ENCODE measurements at places on chromosomes 16 and 17.

DNA sequence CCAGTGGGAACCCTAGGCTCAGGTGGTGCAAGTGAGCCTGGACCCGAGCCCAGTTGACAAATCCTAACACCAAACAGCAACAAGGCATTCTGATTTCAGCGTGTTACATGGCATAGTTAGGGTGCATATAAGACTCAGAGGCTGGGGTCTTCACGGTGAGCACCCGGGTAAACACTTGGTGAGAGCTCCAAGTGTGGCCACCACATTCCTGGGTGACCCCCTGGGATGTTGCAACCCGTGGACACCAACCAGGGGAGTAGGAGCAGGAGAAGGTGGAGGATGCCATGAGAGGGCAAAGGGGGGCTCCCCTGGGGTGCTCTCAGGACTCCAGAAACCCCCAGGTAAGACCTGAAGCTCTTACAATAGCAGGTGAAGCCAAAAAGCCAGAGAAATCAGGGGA, 69.9 kb upstream of the CDH5 start:
- DNase-seq, result no peak

GRCh38 chr16:48790151-48790550, 180.2 kb upstream of the N4BP1 start:
- DNase-seq, result no peak

- peak; percentile 93 for DNase-seq
Measured at GRCh38 chr16:55480228-55480655, 1.2 kb downstream of the MMP2 start.

DNA sequence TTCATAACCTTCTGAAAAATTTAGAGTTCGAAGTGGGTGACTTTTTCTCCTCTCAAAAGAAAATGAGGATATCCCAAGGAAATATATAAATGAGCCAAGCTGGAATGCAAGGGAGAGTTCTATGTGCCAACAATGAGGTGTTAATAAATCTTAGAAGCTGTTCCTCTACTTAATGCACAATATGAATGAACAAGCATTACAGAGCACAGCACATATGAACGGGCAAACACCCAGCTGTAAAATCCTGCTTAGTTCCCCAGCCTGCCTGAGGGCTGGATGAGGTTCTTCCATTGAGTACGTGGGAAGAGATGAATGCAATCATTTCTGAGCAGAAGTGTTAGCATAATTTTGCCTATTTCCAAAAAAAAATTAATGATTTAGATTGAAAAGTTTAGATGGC, 58.1 kb downstream of the WDR59 start:
- DNase-seq, result no peak

DNA sequence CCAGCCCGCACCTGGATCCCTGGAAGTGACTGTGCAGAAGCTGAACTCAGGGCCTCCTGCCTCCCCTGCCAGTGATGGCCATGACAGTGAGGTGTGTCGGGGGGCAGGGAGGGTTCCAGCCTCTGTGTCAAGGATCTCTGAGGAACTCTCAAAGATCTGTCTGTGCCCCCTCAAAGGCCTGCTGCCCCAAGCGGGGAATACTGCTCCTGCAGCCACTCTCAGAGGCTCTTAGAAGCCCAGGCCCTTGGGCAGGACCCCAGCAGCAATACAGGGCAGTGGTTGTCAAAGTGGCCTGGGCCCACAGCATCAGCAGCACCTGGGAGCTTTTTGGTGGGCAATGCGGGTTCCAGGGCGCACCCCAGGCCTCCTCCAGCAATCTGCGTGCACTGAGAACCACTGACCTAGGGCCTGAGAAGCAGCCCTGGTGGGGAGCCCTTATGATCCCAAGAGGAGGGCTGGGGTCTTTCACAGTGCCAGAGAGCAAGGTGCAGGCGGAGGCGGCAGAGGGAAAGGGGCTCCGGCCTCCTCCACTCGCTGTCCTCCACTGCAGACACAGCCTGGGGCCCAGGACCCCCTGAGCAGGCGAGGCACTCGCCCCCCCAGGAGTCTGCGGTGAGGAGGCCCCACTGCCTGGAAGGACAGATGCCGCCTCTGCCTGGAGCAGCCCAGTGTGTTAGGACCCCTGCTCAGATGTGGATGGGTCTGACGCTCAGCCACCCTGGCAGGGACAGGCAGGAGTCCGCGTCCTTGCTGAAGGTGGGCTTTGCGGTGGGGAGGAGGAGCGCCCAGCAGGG, 42.1 kb downstream of the ENGASE start:
- DNase-seq, result no peak

DNA sequence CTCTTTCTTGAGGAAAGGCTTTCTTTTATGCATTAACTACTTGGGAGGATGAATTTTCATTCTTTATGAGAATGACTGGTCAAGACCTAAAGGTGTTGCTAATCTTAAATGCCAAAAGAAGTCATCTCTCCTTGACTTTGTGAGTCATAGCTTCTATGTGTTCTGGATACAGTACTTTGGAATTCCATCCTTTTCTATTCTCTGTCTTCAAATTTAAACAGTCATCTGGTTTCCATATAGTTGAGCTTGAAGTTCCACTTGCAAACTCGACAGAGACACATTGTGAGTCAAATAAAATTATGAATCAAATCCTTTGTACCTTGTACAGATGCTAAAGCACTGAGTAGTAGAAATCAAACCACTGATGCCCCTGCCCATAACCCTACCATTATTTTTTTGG, 271.9 kb upstream of the PMFBP1 start:
- DNase-seq, result no peak

DNA sequence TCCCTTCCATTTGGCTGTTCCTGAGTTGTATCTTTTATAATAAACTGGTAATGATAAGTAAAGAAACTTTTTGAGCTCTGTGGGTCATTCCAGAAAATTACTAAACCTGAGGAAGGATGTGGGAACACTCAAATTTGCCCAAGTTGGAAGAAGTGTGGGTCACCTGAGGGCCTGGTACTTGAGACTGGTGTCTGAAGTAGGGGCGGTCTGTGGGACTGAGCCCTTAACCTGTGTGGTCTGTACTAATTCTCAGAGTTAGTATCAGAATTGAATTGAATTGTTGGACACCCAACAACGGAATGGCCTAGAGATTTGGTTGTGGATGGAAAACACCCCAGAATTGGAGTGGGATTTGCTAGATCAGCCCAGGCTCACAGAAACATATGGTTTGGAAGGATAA, 43.1 kb downstream of the IKZF3 start:
- DNase-seq, result no peak

DNA sequence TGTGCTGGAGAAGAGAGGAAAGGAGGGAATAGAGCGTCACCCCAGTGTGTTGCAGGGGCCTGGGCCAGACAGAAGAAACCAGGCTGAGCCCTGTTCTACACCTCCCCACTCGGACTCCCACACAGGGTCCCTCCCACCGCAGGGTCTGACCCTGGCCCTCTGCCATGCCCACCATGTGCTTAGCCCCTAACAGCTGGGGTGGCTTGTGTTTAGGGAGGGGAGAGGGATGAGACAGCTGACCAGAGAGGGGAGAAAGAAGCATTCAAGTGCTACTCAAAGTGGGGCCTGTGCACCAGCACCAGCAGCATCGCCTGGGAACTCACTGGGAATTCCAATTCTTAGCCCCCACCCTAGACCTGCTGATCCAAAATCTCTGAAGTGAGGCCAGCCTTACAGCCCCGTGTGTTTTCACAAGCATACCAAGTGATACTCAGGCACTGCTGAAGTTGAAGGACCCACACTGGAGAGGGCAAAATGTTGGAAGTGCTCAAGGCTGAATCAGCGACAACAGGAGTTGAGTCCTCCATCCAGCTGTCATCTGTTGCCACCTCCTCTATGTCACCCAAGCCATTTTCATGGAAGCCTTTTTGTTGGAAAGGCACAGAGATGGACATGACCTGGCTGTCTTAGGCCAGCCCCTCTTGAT, 47.0 kb downstream of the FZD2 start:
- peak; percentile 82 for DNase-seq

All from myocyte (in vitro differentiated cells).